ENCODE measurements at places on chromosomes 11 and 22.

DNA sequence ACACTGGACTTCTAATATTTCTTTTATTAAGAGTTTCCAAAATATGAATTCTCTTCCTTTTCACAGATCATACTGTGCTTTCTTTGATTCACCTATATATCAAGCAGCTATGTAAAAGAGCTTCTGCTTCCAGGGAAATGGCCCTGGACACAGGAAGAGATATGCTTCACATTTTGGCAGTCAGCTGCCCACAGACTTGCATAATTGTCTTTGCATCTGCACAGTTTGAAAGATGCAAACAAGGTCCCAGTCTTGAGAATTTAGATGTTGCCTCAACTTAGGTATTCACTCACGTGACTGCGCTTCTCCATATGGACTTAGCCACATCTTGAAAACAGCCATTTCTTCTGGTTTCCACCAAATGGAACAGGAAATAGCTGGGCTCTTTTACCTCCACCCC, 92.3 kb upstream of the POU2AF2 start:
- DNase-seq: no peak

DNA sequence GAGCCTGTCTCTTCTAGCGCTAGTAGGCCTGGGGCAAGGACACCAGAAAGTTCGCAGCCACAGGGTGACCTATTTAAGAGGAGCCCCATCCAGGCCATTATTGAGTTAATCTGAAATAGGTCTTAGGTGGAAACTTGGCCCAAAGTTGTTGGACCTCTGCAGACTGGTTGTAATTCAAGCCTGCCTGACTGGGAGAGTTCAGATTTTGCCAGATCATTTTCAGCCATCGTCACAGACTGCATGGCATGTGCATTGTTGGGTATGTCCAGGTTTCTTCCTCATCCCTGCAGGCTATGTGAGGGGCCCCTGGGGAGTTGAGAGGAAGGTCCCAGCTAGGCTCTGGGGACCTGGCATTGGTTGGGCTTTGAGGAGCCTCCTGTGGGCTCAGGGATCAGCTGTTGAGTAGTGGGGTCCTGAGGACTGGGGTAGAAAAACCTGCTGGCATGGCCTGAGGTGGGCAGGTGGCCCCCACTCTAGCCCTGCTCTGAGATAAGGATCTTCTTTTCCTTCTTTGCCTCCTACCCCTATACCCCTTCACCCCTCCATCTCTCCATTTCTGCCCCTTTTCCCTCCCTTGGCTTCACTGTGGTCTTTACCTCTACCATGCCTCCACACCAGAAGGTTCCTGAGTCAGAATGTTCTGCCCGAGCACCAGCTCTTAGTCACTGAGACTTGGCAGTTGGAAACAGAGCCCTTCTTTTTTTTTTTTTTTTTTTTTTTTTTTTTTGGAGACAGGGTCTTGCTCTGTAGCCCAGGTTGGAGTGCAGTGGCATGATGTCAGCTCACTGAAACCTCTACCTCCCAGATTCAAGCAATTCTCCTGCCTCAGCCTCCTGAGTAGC, 112.7 kb downstream of the MORC2 start:
- DNase-seq: no peak

GRCh38 chr11:84901991-84902390, 725.2 kb downstream of the DLG2 start:
- DNase-seq: no peak

DNA sequence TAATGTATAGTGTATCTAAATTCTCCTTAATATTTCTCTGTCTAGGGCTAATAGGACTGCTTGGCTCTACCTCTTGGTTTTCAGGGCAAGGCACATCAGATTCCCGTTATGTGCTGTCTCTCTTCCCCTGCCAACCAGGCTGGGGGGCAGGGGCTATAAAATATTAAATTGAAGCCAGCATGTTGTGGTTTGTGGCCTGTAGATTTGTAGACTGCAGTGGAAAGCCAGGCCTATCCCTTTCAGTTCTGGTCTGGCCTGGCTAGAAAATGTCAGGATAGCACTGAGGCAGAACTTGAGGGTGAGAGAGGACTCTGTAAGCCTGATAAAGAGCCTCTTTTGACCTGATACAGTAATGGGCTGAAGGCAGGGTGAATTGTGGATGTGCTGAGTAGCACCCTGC, 14.4 kb upstream of the GRK2 start:
- no peak for DNase-seq

DNA sequence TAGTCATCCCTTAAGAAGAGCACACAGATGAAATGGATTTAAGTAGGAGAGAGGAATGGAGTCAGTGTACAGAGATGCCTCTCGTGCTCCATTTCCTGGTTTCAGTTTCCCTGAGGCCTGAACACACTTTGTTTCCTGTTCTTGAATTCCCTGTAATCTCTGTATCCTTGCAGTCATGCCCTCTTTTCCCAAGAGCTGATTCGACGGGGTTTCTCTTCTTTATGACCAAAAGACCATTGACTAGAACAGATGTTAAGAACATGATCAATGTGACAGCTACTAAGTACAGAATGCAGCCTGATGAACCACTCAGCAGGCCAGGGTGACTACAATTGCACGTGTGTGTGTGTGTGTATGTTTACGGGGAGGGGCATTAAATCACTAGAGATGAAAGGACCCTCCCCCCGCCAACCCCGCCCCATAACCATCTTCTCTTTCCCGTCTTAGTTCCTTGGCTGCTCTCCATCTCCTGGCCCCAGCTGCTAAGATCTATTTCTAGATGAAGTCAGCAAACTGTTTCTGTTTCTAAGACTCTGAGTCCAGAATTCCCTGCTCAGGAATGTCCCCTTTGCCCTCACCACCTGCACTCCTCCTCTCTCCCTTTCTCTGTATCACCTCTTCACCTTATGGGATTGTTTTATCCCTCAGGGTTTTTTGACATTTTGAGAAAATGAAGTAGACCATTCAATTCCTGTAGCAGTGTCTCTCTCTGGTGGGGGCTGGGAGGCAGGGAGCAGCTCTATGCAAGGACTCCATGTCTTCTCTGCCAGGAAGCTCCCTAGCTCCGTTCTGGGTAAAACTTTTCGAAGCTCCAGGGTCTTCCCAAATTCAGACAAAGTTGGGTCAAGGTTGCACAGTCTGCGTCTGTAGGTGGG, 26.0 kb downstream of the SLC22A6 start:
- DNase-seq: no peak

DNA sequence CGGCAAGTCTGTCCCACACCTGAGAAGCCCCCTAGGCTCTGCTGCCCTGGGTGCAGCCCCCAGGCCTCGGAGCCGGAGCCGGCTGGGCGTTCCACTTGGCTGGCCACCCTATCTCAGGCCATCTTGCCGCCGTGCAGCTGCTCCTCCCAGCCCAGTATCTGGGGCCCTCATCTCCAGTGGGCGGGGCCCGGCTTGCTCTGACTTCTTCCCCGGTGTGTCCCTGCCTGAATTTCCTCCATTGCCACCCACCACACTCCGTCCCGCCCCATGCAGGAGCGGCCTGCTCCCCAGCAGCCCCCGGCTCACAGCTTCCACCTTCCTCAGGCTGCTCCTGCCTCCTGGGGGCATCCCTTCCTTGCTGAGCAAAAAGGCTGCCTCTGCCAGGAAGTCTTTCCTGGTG, 46.6 kb downstream of the WNT7B start:
- peak; percentile 15 for DNase-seq

GRCh38 chr11:116478205-116478604, 294.6 kb downstream of the BUD13 start:
- DNase-seq: no peak

GRCh38 chr11:117806846-117807245, 9.8 kb upstream of the DSCAML1 start:
- no peak for DNase-seq

GRCh38 chr11:61510974-61511373, 2.4 kb downstream of the LRRC10B start:
- no peak for DNase-seq

GRCh38 chr22:24588757-24589481, 4.0 kb downstream of the LRRC75B start:
- no peak for DNase-seq

Data from hematopoietic multipotent progenitor cell treated with erythropoietin and hydrocortisone succinate and interleukin-3 and kit ligand, for 6 days (in vitro differentiated cells).